ENCODE measurements at places on chromosomes 4 and X.

- DNase-seq: no peak
These were observed 203.3 kb upstream of the ZIC3 start for GRCh38 chrX:137362583-137362982.

DNA sequence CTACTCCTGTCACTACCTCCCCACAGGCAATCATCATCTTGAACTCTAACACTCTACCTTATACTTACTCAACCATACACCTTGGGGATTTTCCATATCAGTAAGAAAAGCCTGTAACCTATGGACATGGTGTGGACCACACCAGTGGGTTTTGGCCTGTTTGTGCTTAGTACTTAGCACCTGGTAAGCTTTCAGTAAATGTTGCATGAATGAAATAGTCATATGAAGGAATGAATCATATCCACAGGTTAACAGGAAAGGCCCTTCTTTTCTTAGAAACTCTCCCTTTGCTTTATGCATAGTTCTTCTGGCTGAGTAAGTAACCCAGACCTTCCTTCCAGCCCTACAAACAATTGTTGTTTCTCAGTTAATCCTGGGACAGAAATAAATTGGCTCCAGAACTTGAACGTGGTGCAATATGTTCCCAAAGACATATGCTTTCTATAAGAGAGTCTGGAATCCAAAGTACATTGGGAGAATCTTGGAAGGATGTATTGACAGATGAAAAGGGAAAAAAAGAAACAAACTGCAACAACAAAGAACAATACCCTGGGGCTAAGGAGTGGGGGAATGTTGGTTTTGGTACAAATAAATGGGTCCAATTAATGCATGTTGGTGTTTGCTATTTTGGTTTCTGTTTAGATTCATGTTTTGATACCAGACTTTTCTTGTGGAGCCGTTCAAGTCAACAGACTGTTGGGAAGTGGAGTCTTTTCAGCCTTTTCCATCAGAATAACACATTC is 27.8 kb downstream of the RASL11B start:
- DNase-seq: no peak

GRCh38 chrX:150456466-150456865 is 93.3 kb downstream of the MAMLD1 start:
- no peak for DNase-seq

GRCh38 chr4:153988492-153989363 is 199.8 kb upstream of the SFRP2 start:
- no peak for DNase-seq

- DNase-seq: no peak
These were observed 30.1 kb upstream of the SCOC start for GRCh38 chr4:140343303-140343702.

- DNase-seq: no peak
These were observed 300.6 kb upstream of the SPANXN1 start for GRCh38 chrX:144946666-144947065.

DNA sequence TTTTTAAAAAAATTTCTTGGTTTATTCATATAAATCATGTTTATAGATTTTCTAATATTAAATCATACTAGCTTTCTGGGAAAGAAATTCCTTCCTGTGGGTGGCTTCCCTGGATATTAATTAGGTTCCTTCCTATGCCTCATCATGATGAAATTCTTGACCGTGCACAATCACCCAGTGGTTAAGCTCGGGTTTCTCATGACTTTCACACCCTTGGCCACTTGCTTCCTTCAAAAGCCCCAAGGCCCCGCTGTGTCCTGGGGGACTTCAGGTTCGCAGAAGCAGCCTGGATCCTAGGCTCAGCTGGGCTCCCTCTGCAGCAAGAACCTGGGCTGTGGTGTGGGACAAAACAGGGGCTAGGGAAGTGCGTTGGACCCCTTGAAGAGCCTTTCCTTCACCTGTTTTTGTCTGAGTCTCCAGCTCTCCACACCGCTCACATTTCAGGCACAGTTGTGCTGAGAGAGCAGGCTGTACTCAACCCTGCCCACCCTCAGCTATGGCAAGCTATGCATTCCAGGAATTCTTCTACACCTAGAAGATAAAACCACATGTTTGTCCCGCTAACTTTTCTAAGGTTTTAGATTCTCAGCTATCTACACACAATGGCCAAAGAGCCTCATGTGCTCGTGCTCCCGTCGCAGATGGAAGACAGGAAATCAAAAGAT is 48.9 kb upstream of the TMSB15B start:
- DNase-seq: no peak

- DNase-seq: no peak
These were observed 371.2 kb downstream of the SH2D1A start for GRCh38 chrX:124717537-124717936.
